ENCODE measurements at places on chromosomes 2 and 18.
A peak's percentile ranks its signal among the peaks of the same experiment; 100 is the strongest.

DNA sequence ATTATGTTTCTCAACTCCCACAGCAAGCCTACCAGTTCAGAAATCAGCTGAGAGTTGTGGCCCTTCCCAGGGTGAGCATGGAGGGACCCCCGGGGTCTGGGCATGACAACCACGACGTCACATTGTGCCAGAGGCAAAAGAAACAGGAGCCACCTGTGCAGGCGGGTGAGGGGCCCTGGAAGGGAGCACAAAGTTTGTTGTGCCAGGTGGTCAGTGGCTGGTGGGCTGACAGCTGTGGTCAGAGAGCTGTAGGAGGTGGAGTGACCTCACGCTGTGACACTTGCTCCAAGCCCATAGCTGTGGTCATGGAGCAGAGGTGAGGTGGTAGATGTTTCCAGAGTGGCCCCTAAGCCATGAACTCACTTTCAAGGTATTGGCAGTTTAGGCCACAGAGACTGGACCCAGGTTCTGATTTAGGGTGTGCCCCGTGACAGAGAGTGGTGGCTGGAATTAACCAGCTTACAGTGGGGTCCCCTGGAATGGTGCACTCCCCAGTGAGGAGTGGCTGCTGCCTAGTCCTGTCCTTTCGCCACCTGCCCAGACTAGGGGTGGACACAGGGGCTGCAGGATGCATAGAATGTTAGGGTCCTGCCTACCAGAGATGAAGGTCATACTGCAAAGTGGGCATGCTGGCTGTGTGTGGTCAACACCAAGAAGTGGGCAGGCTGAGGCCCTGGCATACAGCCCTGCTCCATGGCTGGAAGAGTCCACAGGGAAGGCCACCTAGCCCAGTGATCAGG, 136.4 kb downstream of the GLI2 start:
- no peak for DNase-seq

GRCh38 chr18:35588995-35589394, 7.5 kb downstream of the GALNT1 start:
- no peak for DNase-seq

GRCh38 chr18:37274309-37275236, 291.0 kb downstream of the CELF4 start:
- no peak for DNase-seq

DNA sequence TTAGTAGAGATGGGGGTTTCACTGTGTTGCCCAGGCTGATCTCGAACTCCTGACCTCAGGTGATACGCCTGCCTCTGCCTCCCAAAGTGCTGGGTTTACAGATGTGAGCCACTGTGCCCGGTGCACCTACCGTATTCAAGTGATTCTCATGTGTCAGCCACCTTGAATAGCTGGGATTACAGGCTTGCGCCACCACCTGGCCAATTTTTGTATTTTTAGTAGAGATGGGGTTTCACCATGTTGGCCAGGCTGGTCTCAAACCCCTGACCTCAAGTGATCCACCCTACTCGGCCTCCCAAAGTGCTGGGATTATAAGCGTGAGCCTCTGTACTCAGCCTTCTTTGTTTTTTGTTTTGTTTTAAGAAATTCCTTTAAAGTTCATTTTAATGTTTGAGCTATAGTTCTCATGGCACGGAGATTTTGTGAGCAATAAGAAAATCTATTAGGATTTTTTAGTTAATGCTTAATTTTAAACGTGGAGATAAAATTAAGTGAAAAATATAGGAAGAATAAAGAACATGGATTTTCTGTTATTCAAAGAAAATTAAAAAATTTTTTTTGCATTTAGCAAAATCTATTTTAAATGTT, 242.6 kb downstream of the PHLPP1 start:
- DNase-seq: no peak

GRCh38 chr2:136025057-136025973, 39.9 kb upstream of the DARS1 start:
- DNase-seq: no peak

GRCh38 chr18:46452820-46453219, 204.2 kb downstream of the LOXHD1 start:
- no peak for DNase-seq

DNA sequence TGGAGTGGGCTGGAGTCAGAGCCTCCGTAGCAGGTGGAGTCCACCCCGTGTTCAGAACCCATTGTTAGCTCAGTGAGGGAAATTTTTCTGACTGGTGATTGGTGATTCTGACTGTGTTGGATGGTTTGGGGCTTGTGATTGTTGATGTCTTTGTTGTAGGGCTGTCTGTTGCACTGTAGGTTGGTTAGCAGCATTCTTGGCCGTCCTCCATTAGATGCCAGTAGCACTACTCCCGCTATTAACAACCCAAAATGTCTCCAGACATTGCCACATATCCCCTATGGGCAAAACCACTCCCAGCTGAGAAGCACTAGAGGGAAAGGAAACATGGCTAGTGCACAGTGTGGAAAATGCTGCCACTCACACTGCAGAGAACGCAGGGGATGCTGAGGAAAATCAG, 51.7 kb downstream of the ARMC9 start:
- no peak for DNase-seq

- no peak for DNase-seq
These were observed 59.3 kb downstream of the EMILIN2 start for GRCh38 chr18:2905854-2906703.

DNA sequence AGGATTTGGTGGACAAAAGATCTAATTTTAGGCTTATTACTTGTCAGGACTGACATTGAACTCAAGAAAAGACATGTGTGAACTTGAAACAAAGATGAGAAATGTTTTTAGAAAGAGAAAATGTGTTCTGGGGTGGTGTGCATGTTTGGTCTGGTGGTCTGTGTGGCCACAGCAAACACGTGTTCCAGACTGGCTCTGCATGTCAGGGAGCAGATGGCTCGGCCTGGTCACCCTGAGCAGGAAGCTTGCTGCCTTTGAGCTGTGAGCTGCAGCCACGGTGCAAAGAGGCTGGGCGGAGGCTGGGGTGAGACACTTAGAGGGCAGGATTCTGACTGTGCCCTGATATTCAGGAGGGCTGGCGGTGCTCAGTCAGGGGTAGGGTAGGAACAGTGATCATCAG, 186.1 kb downstream of the CTIF start:
- no peak for DNase-seq

- no peak for DNase-seq
These were observed 18.3 kb upstream of the TNS1 start for GRCh38 chr2:218020966-218021535.

DNA sequence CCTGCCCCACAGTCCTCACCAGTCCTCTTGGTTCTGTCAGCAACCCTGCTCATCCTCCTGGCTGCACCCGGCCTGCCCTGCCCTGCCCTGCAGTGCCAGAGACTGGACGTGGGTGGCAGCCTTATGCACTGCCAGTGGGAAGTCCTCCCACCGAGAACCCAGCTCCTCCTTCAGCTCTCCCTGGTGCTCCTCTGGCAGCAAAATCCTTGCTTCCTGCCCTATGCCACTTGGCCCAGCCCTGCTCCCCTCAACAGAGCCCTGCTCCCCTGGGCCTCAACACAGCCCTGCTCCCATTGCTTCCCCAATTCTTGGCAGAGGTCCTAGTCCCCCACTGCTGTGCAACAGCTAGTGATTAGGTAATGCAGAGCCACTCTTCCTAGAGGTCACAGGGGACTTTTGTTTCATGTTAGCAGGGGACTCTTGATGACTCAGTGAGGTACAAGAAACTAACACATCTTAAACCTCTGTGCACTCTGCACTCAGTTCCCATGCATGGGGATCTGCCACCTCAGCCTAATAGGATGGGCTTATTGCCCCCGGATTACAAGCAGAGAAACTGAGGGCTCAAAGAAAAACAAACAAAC, 58.0 kb upstream of the EDAR start:
- DNase-seq: no peak

- DNase-seq: peak; percentile 17
These were observed 8.4 kb downstream of the TMEM247 start for GRCh38 chr2:46487667-46488335.

GRCh38 chr18:11268153-11268552, 118.8 kb upstream of the PIEZO2 start:
- DNase-seq: no peak

DNA sequence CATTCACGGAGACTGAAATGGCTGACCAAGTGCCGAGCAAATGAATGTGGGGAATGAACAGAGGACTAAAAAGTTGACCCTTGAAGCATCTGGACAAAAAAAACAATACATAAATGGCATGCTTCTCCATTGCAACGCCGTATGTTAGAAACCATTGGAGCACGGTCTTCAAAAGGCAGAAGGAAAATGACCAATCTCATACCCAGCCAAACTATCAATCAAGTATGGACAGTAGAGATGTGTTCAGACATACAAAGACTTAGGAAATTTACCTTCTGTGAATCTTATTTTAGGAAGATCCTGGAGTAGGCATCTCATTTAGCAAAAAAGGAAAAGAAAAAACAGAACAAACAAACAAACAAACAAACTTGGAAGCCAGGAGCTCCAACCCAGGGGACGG, 44.5 kb downstream of the HS6ST1 start:
- no peak for DNase-seq

DNA sequence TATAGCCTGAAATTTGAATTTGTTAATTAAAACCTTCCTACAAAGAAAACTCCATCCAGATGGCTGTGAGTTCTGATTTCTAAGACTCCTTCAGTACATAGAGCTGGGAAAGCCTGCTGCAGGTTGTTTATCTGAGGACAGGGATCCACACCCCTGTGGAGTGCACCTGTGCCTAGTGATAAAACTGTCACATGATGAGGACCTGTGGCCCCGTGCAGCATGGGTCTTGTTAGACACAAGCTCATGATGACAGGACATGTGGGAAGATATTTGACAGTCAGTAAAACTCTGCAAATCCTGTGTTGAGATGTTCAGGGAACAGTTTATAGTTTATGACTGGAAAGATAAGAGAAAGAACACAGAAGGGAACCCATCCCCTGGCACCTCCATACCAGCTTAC, 133.2 kb upstream of the TMEM18 start:
- DNase-seq: no peak

- DNase-seq: no peak
These were observed 316.8 kb upstream of the HS6ST1 start for GRCh38 chr2:128635361-128635900.

DNA sequence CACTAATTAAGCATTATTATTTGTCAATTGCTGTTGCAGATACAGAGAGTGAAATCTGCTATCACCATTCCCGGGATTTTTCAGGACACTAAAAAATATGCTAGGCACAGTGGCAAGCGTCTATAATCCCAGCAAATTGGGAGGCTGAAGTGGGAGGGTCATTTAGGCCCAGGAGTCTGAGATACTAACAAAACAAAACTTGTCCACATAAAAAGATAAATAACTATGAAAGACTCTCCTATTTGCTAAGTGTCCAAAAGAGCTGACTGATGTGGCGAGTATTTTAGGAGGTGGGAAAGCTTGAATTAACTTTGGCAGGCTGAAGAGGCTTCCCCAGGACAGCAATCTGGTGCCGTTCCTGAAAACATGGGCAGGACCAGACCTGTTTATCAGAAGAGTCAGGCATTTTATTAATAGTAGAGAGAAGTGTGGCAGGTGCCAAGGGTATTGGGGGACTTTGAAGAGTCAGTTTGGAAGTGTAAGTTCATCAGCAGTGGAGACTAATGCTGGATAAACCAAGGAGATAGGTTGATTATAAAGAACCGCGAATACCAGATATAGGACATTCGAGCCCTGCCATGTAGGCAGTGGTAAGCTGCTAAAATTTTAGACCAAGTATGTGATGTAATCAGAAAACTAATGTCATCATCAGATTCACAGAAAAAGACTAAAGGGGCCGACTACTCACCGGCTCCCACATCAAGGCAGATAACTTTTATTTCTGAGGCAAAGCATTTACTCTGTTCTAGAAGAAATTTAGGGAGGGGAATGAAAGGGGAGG, 201.8 kb downstream of the EPHA4 start:
- DNase-seq: no peak

- no peak for DNase-seq
These were observed 340.8 kb downstream of the RDH14 start for GRCh38 chr2:18219676-18220075.

- DNase-seq: no peak
These were observed 46.1 kb upstream of the UBE2F start for GRCh38 chr2:237920673-237921072.

GRCh38 chr2:38610851-38611801, 8.4 kb upstream of the HNRNPLL start:
- no peak for DNase-seq

DNA sequence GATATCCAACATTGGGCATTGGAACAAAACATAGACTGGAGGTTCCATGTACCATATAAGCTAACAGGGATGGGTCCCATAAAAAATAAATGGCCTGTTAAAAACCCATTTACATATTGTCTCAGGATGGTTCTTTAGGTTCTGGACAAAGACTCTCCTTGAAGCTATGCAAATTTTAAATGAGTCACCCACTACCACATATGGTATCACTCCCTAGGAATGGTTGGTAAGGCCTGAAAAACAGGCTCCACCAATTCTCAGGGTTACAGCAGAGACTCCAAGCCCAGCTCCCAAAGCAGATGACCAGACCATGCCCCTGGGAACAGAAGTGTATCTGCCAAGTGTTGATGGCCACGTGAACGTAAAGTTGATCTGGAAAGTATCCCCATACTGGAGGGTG, 190.7 kb upstream of the SPHKAP start:
- DNase-seq: no peak

DNA sequence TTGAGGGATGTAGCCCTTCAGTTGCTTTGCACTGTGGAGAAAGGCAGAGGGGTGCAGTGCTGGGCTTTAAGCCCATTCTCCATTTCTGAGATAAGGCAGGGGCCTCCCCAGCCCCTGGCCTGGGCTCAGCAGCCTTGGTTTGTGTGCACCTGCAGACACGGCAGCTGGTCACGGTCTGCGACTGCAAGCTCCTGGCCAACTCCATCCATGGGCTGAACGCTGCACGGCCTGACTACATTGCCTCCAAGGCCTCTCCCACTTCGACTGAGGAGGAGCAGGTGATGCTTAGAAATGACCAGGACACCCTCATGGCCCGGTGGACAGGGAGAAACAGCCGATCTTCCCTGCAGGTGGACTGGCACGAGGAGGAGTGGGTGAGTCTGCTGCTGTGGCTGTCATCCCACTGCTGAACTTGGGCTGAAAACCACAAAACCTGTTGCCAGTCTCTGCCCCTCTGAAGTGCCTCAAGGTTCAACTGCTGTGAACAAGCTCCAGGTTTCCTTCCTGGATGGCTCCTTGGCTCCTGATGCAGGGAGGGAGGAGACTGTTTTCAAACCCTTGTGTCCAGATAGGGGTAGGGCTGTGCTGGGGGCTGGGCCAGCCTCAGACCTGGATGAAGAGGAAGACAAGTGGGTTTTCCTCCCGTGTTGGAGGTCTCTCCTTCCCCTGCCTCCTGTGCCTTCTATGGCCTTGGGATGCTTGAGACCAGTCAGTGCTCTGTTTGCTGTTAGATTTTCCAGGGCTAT, 54.0 kb downstream of the COA5 start:
- DNase-seq: no peak

DNA sequence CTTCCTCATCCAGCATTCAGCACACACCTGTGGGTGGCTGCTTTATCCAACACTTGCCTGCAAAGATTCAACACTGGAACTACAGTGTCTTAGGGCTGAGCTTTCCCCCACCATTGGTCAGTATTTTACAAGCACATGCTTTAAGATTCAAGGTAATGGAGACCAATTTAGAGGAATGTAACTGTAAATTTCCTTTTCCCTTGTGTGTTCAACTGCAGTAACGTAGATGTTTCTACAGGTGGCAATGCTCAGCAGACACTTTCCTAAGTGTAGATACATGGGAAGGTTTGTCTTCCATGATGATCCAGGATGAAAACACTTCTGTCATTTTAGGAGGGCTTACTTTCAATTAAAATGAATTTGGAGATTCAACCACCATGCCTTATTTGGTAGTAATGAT, 143.6 kb upstream of the PXDN start:
- DNase-seq: no peak

Data from amniotic stem cell (primary cell).